PC-3 (cell line): ENCODE measurements at places on chromosomes 11 and 22. TPM values are rescaled to one million over a fixed set of nuclear protein-coding genes. Genes with fewer than 3 reads are reported as not detected.
A peak's percentile ranks its signal among the peaks of the same experiment; 100 is the strongest.

- DNase-seq, result no peak
Measured at GRCh38 chr22:48331691-48332220, 1495.9 kb downstream of the BRD1 start.

DNA sequence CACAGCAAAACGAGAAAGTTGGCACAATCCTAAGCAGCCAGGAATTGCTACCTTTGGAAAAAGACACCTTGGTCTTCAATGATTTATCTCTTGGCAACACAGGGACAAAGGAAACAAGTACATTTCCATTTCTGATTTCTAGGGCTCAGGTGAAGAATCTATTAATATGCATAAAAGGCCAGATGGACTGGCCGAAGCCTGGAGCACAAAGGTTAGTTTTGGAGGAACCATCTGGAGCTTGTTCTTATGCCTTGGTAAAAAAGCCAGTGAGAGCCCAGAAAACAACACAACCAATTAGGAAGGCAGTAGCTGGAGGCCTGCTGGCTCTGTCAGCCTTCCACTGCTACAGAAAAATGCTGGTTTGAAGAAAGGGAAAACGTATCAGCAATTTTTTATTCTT is 713.5 kb upstream of the API5 start:
- no peak for DNase-seq

GRCh38 chr22:45426387-45426786 is 12.9 kb downstream of the RIBC2 start:
- DNase-seq, result no peak

GRCh38 chr11:71964641-71965040 is 34.1 kb upstream of the IL18BP start:
- DNase-seq, result no peak

DNA sequence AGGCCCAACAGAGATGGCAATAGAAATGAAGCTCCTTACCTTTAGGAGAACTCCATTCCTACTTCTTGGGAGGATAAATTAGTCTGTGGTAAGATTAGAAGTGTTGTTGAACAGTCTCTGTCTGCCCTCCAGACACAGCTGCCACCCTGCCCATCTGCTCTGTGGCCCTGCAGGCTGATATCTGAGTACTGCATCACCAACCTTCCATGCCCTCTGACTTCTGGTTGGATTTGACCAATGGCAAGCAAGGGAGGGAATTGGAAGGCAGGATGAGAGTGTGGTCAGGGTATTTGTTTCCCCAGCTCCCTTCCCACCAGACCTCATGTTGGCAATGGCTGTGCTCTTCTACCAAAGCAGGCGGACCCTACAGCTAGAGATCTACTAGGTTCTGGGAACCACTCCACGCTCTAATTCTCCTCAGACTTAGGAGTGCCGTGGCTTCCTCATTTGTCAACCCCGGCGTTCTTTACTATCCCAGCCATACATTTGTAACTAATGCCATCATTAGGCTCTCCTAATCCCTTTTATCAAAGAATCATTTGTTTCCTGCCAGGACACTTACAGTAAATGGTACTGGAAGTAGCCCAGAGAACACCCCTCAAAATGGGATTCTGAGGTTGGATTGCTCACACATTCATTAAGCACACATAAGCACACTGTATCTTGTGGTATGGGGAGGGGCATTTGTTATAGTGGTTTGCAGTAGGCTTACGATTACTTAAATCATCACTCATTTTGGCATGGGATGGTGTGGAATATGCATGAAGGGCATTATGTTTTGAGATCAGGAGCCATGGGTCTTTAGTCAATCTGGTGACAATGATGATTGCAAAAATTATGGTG is 35.4 kb upstream of the CD44 start:
- no peak for DNase-seq

MIAT gene
- total RNA-seq, result 0.15 and 0.23 TPM in 2 replicates

C22orf31 gene
- not detected in 2 replicates for total RNA-seq

- DNase-seq, result no peak
Measured at GRCh38 chr22:24601217-24602104, 1.5 kb upstream of the GGT1 start.

CTSW gene
- 0.11 TPM in 1 of 2 replicates, not detected in the other for total RNA-seq

GAB4 gene
- total RNA-seq, result not detected in 2 replicates

RIC3 gene
- not detected in 2 replicates for total RNA-seq

DNA sequence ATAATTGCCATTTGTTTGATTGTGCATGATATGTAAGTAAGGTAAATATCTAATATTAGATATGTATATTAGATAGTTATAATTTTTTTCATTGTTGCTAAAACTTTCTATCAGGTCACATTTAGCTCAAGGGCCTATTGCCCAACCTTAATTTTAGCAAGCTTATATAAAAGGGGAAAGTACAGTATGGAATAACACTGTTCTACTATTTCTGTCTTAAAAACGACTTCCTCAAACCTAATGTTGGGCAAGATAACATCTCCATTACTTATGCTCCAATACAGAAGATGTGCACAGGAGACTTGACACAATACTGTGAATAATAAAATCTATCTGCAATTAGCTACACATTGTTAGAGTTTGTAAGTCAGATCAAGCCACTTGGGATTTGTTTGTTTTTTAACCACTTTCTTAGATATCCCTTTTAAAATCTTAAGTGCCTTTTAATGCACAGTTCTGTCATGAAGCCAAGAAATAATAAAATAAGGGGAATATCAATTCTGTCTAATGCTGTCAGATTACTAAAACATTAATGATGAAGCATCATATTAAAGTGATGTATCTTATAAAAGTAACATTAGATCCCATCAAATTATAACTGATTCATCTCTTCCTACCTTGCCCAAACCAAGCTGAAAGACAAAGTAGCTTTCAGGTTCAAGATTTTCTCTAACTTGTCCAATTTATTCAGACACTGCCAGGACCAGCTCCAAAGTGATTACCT is 98.1 kb downstream of the SIK3 start:
- DNase-seq, result no peak

- peak; percentile 22 for DNase-seq
Measured at GRCh38 chr11:130561441-130561881, 113.0 kb downstream of the ADAMTS15 start.

VPREB1 gene
- total RNA-seq, result not detected in 2 replicates

RIBC2 gene
- 2.7 and 4.5 TPM in 2 replicates for total RNA-seq

MAJIN gene
- total RNA-seq, result not detected in 2 replicates

GRCh38 chr11:134789104-134789503 is 377.1 kb upstream of the B3GAT1 start:
- no peak for DNase-seq

- DNase-seq, result no peak
Measured at GRCh38 chr11:118102721-118103261, 16.0 kb upstream of the SMIM35 start.

OR52N4 gene
- not detected in 2 replicates for total RNA-seq

NAALAD2 gene
- total RNA-seq, result 0.29 TPM in 1 of 2 replicates, not detected in the other

DNA sequence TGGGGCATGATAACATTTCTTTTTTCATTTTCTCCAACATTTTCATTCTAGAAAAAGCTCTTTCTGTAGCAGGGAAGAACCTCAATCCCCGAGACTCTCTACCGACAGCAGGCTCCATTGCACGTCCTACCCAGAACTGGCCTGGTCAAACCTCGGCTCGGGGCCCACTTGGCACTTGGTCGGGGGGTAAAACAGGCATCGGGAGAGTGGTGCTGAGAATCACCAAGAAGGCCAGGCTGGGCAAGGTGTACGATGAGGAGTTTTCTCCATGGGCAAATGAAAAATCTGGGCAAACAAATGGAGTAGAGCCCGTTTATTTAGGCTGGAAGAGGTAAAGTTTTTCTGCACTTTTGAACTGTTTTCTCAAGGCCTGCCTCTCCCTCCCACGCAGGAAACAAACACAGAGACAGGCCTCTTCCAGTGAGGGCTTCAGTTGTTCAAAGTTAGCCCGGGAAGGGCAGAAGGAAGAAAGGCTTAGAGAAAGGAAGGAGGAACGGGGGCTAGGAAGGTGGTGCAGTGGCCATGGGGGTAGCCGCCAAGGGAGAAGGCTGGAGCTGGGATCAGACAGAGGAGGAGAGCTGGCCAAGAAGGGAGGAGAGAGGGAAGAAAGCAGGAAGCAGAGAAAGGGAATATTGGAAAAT is 87.6 kb downstream of the ETS1 start:
- no peak for DNase-seq

MISFA gene
- 0.36 TPM in 1 of 2 replicates, not detected in the other for total RNA-seq

- DNase-seq, result no peak
Measured at GRCh38 chr22:20859615-20860014, 808 bp downstream of the SNAP29 start.

- no peak for DNase-seq
Measured at GRCh38 chr11:45605051-45605450, 60.4 kb downstream of the CHST1 start.

FGF4 gene
- total RNA-seq, result not detected in 2 replicates

GRCh38 chr11:113681282-113681681 is 24.8 kb downstream of the TMPRSS5 start:
- no peak for DNase-seq

DNA sequence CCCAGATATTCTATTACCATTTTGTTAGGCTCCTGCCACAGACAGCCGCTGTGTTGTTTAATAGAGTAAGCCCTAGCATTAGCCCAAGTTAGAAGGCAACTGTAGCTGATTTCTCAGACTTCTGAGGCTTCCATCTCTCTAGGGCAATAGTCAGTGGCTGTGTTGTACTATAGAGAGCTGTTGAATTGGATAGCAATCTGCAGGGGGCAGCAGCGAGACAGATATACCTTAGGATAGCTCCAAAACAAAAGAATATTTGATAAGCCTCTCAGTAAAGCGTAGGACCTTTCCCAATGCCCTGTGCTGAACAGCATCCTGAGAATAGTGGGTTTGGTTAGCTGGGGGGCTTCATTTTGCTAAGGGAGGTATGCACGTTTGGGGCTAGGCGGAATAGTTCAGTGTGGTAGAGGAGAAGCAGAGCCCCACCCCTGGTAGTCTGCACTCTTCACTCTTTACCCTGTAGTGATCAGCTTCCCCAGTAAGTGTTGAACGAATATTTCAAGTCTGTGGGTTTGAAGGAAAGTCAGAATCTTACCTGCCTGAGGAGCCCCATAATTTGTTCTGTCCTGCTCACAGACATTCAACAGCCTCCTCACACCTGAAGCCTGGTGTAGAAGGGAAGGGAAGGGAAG is 515.1 kb downstream of the INSC start:
- no peak for DNase-seq

GCAT gene
- 26.0 and 33.3 TPM in 2 replicates for total RNA-seq

PNPLA3 gene
- 0.29 and 0.36 TPM in 2 replicates for total RNA-seq

PKNOX2 gene
- 0.12 TPM in 1 of 2 replicates, not detected in the other for total RNA-seq

FZD4 gene
- total RNA-seq, result 17.3 and 17.7 TPM in 2 replicates

DNA sequence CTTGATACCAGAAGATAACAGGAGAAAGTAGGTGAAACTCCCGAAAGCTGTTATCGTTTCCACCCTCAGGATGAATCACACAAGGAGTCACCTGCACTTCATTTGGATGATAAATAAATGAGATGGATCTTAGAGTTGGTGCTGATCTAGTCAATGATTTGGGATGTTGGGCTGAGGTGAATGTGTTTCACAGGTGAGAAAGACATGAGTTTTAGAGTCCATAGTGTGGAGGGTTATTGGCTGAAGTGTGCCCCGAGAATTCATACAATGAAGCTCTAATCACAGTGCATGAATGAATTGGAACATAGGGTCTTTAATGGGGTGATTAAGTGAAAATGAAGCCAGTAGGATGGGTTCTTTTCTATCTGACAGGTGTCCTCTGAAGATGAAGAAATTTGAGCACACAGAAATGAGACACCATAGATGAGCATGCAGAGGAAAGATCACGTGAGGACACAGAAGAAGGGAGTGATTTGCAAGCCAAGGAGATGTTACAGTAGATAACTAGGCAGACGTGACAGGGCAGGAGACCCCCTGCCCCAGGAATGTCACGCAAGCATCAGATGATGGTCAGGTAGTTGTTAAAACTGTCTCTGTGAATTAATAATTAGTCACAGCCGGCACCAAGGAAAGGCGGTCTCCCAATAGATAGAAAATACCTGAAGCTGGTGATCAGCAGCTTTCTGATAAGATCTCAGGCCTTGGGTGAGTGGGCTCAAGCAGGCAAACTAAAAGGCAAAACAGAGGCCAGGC is 60.3 kb upstream of the IGLL5 start:
- no peak for DNase-seq

ROBO4 gene
- 1.6 and 9.7 TPM in 2 replicates for total RNA-seq

PKDREJ gene
- total RNA-seq, result not detected in 2 replicates

- no peak for DNase-seq
Measured at GRCh38 chr11:40294349-40294735, 1165.1 kb downstream of the LRRC4C start.

DNA sequence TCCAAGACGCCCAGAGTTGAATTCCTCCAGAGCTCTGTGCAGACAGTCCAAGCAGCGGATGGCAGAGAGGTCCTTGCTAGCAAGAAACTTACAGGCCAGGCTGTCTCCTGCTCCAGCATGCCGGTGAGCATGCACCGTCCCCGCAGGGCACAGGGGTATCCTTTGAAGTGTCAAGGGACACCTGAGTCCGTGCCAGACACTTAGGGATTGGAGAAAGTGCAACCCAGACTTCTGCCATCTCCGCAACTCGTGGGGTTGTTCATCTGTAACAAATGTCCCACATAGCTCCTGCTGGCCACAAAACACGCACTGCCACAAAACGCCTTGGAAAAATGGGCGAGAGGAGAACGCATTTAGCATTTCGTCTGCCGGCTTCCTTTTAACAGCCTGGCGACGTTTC is 13.3 kb downstream of the TSPO start:
- no peak for DNase-seq

DNA sequence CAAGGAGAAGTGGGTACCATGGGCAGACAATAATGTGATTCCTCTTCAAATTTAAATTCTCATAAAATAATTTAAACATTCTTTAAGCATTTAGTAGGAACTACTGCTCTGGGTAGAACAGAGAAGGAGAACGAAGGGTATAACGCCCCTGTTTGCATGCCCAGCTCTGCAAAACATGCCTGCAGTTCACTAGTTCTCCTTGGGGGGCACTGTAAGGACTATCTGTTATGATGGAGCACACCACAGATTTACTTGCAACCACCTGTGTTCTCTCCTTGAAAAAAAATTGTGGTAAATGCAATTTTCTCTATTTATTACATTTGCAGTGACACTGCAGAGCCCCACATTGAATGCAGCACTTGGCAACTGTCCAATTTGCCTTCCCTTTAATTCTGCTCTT is 100.3 kb downstream of the GUCY1A2 start:
- peak; percentile 65 for DNase-seq

MMP26 gene
- total RNA-seq, result not detected in 2 replicates

- DNase-seq, result no peak
Measured at GRCh38 chr11:47784785-47785381, 17.7 kb upstream of the FNBP4 start.

DNA sequence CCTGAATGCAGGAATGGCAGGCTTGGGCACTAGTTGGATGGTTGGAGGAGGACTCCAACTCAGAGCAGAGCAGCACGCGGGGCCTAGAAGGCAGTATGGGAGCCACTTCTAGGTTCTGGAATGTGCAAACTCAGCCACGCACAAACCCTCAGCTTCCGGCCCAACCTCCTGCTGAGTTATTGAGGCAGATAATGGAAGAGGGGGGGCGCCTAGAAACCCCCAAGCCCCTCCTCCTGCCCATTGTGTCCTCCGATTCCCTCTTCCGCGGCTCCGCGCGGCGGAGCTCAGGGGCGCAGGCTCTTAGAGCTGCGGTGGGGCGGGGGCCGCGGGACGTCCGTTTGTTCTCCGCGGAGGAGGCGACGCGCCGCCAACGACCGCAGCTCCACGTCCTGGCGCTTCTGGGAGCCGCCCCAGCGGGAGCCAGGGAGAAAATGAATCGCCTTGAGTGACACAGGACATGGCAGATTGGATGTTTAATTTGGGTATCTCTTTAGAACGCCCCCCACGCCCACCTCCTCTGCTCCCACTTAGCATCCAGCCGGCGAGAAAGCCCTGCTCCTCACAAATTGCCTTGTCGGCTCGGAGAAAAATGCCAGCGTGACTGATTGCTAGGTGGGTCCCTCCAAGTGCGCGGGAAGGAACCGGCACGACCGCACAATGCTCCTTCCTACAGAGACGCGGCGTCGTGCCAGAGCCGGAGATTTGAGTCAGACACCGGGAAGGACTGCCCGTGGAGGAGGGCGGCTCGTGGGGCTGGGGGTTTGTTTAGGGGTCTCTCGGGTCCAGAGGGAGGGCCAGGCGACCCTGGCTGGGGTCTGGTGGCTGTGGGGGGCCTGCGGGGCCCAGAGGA is 144.6 kb downstream of the NECTIN1 start:
- DNase-seq, result peak; percentile 90
